ENCODE measurements at places on chromosomes 12 and 14.

DNA sequence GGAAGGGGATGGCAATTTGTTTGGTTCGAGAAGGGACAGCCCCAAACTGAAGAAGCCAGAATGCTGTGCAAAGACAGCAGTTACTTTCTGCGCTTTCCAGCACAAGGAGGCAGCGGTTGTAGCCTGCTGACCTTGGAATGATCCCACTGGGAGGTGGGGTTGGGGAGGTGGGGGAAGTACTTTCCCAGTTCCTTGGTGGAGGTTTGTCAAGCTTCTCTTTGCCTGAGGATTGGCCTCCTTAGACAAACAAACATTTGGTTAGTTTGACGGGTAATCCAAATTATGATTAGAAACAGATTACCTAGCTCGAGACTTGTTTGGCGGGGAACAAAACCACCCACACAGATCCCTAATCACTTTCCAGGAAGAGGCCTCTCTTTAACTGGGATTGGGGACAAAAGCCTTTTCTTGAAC lies 79.1 kb upstream of the EGLN3 start:
- DNase-seq: peak; percentile 47

- DNase-seq: no peak
These were observed 40.7 kb downstream of the ELK3 start for GRCh38 chr12:96234591-96235483.

DNA sequence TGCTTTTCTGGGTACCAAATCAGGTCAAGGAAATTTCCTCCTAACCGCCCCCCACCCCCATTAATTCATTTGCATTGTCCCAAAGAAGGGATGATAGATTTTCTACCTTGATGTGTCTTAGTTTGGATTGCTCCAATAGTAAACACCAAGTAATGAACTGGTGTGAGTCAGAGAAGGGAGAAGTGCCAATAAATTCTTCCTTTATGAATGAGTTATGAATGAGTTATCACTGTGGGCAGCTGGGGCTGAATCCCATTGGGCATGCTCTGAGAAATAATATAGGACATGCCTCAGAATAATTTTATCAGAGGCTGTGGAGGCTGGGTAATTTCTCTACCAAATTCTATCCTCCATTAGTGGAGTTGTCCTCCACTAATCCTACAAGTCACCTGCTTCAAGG lies 277.9 kb upstream of the FLRT2 start:
- peak; percentile 85 for DNase-seq

DNA sequence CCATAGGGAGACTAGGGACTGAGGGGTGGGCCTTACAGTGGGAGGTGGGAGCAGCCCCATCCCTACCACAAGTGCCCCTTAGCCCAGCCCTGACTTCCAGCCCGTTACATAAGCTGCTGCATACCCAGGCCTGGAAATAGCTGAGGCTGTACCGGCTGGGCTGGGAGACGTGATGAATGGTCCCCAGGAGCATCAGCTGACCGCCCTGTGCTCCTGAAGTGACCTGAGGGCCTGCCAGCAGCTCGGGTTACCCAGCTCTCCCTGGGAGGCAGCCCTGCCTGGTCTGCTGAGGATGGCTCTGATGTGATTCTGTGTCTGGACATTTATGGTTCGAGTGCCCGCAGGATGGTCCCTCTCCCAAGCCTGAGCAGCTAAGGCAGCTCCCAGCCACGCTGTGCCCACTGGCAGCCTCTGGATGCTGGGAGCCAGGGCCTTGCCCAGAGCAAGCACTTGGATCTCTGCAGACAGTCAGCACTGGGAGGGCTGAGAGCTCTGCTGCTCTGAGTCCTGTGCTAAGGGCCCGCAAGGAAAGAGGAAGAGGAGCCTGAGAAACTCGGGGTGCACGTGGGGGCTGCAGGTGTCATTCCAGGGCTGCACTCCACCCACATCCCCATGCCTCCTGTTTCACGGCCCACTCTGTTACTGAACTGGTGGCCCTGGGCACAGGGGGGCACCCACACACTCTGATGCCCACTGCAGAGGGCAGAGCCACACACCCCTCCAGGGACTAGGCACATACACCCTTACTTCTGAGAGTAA lies 20.5 kb downstream of the TAMALIN start:
- no peak for DNase-seq

DNA sequence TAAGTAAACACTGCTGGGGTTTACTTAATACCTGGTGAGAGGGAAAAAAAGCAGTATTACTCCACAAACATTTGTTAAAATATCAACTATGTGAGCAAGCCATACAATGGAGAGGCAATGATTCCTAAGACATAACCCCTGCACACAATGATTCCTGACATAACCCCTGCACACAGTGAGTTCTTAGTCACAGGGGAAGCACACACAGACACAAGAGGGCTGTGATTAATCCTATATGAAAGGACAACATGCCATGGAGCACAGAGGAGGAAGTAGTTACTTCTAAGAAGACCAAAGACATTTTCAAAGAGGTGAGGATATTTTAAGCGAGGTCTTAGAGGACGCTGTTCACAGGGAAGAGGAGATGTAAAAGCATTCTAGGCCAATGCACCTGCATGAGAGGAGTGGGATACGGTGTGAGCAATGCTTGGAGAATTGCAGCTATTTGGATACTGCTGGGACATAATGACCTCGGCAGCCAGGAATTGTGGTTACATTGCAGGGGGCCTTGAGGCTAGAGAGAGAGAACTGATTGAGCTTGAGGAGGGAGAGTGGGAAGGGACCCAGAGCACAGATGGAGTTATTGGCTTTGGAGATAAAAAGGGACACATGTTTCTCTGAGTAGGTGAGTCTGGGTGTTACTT lies 211.9 kb downstream of the APAF1 start:
- peak; percentile 38 for DNase-seq

GRCh38 chr12:14756334-14757143 lies 46.7 kb downstream of the WBP11 start:
- DNase-seq: no peak

DNA sequence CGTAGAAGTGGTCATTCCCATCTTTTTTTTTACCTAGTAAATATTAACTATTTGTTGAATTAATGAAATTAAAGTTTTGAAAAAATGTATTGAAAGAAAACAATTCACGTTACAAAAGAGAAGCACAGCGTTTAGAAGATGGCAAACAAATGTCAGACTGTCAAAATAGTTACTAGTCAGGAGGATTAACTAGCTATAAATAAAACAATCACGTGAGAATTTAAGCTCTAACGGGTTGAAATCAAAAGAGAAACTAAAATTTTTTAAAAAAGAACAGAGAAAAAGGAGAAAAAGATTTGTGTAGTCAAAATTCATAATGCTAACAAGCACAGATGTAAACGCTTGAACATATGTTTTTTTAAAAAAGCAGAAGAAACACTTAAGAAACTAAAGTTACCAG lies 26.4 kb downstream of the DDHD1 start:
- DNase-seq: no peak

- DNase-seq: peak; percentile 17
These were observed 40.4 kb downstream of the CAPS2 start for GRCh38 chr12:75289753-75290152.

- DNase-seq: no peak
These were observed 45.0 kb downstream of the PPP1R13B start for GRCh38 chr14:103802356-103802755.

GRCh38 chr12:42017051-42017450 lies 127.6 kb downstream of the GXYLT1 start:
- DNase-seq: no peak

DNA sequence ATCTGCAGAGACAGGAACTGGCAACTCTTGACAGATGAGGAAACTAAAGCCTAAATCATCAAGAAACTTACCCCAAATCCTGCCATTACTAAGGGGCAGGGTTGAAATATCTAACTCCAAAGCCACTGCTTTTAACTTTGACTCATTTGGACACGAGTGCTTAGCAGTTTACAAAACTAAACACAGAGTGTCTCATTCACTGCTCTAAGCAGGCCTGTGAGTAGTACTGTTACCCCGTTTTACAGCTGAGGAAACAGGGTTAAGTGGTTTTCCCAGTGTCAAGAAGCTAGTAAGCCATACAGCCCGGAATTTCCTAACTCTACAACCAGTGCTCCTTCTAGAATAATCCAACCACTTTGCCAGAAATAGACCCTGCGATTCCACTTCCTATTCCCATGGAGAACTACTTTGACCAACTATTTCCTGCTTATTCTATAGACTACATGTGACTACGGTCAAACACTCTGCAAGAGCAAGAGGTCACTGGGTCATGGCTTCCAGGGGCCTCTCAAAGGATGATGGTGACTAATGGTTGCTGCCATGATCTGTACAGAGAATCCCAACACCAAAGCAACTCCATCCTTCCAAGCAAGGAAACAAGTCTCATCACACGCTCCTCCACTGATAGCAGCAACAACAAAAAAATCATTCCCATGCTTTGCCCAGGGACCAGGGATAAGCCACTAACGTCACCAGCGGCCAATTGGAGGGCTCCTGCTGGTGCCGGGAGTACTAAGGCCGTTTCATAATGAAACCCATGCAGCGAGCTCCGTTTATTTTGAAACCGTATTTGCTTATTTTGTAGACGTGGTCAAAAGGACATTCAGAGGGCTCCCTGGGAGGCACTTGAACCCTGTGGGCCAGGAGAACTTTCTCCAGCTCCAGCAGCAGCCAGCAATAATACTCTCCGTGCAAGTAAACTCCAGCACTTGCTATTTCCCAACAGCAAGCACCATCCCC lies 56.3 kb downstream of the NUAK1 start:
- DNase-seq: no peak

GRCh38 chr14:79225815-79226214 lies 985.5 kb downstream of the DIO2 start:
- DNase-seq: no peak

DNA sequence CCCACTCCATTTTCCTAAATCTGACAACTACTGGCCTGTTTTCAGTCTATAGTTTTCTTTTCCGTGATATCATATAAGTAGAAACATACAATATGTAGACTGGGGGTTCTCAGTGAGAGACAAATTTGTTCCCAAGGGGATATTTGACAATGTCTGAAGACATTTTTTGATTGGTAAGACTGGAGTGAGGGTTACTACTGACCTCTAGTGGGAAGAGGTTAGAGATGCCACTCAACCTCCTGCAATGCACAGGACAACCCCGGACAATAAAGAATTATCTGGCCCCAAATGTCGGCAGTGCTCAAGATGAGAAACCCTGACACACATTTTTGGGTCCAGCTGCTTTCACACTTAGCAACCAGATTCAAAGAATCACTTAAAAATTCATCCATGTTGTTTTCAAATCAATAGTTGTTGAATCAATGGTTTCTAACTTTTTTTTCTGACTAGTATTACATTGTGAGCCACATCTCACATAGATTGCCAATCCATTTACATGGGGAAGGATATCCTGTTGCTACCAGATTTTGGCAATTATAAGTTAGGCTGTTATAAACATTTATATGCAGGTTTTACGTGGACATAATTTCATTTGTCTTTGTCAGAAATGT lies 307.1 kb downstream of the RPL10L start:
- peak; percentile 7 for DNase-seq

DNA sequence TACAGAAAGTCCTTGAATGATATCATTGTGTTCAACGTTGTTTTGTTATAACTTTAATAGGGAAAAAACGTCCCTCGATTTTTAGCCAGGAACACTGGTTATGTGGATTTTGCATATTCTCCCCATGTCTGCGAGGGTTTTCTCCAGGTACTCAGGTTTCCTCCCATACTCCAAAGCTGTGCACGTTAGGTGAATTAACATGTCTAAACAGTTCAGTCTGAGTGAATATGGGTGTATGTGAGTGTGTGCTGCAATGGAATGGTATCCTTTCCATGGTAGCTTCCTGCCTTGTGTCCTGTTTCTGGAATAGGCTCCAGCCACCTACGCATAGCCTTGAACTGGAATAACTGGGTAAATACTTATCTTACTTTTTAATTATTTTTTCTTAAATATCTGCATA lies 810.8 kb upstream of the ATXN7L3B start:
- DNase-seq: no peak

GRCh38 chr12:4270016-4270830 lies 3.3 kb upstream of the CCND2 start:
- DNase-seq: no peak

DNA sequence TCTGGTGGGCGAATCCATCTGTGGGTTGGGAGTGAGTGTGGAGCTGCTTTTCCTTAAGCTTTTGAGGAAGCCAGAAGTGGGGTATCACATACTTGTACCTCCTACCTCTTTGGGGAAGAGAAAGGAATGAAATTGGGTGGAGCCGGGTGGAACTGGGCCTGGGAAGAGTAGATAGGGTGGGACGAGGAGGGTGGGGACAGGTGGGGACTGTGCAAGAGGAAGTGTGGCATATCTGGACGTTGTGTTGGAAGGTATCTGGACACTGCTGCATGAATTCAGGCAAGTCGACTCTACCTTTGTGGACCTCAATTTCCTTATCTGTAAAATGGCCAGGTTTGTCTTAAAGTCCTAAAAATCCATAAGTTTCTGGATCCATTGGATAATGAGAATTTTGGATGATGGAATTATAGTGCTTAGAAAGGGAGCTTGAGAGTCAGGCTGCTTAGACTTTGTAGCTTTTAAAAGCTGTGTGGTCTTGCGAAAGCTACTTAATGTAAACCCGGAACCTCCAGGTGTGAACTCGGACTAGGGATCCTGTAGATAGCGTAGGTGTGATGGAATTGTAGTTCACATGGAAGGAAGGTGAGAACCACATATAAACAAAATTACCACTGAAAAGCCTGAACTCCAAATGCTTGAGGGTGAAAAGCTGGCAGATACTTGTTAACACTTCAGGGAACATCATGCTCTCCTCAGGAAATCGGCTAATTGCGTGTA lies 2.1 kb downstream of the VRTN start:
- DNase-seq: no peak

- DNase-seq: no peak
These were observed 15.5 kb upstream of the CCER1 start for GRCh38 chr12:90970471-90970870.

DNA sequence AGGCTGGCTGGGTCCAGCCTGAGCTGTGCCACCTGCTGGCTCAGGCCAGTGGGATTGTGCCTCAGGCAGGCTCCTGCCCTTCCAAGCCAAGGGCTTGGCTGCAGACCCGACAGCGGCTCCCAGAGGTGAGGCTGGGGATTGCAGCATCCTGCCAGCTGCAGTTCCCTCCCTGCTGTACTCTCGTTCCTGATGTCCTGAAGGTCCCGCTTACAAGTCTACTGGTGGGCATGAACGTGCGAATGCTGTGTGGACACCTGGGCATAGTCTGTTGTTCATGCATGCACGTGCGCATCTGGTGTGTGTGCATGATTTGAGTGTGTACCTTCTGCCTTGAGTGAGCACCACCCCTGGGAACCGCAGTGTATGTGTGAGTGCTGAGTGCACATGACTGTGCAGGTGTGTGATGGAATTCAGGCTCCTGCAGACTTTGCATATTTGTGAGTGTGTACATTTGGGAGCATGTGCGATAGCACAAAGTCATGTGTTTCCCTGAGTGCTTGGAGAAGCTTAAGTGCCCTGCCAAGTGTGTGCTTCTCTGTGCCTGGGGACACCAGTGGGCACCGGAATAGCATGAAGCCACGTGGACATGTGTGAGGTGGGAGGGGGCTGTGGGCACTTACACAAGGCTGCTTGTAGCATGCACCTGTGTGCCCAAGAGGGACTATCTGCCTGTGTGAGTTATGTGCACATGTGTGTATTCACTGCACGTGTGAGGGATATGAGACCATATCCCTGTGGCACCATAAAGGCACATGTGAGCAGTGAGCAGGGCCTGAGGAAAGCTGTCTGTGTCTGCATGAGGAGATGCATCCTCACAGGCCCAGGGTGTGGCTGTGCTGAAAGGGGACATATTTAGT lies 19.3 kb upstream of the KRT7 start:
- DNase-seq: peak; percentile 66

- DNase-seq: no peak
These were observed 51.3 kb downstream of the MON2 start for GRCh38 chr12:62517887-62518286.

All from fibroblast of upper back skin (primary cell).